ENCODE measurements at places on chromosomes 6 and 20.
A peak's percentile ranks its signal among the peaks of the same experiment; 100 is the strongest.

DNA sequence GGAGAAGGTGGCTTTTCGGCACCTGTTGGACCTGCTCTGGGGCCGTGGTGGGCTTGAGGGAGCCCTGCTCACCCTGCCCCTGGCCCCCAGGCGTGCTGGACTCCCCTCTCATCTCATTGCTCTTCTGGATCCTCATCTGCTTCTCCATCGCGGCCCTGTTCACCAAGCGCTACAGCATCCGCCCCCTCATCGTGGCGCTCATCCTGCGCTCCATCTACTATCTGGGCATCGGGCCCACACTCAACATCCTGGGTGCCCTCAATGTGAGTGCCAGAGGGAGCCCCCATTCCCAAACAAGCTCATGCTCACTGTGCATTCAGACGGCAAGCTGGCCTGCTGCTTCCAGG is 22.4 kb downstream of the UQCC2 start:
- no peak for DNase-seq

- DNase-seq: peak; percentile 84
Observed at GRCh38 chr6:151387175-151387970, 4.0 kb downstream of the ZBTB2 start.

DNA sequence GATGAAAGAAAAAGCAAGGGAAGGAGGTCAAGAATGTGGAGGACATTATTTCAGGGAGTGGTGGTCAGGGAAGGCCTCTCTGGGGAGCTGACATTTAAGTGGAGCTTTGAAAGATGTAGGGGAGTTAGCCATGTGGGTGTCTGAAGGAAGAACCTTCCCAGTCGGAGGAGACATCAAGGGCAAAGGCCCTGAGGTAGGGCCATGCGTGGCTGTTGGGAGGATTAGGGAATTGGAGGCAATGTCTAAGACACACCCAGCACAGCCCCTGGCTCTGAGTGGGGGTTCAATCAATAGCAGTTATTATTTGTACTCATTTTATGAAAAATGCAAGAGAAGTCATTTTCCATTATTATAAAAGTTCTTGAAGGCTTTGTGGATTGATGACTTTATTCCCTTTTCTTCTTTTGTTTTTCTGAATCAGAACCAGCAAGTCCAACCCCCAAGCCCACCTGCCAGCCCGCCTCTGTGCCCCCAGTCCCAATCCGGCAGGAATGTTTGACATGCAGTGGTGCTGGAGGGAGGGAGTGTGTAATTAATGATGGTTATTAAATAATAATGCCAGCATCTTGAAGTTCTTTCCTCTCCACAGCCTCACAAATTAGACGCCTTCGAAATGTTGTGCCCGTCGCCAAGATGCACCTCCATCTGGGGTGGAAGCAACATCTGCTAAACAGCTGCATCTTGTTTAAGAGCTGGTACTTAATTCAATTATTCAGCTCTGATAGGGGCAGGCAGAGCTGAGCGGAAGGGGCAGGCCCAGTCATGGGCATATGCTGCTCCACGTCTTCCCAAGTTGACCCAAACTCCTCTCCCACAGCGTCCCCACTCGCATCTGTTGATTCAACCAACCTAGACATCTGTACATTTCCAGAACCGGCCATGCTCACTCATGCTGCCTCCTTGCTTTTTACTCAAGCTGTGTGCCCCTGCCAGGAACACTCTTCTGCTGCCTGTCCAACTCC is 81.3 kb upstream of the SIRPA start:
- DNase-seq: no peak

DNA sequence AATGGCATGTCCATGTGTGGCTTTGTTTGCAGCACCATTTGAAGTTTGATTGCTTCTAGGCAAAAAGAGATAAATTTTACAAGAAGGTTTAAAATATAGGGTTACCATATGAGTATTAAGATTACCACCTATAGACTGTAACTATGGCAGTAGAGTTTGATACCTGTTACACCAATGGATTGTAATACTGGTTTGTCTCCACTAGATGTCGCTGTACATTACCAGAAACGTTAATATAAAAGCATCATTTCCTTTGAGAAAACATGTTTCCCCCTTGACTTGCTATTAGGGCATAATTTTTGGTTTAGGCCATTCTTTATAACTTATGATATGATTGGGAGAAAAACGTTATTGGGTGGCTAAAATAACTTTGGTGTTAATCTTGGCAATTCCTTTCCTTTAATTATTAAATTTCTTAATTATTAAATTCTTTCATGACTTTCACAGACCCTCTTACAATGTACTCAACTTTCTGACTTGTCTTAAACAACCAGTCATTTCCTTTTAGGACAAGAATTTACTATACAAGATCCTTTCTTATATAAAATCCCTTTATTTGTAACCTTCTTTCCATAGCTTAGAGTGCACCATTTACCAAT is 42.8 kb downstream of the HLA-DPB1 start:
- peak; percentile 69 for DNase-seq

DNA sequence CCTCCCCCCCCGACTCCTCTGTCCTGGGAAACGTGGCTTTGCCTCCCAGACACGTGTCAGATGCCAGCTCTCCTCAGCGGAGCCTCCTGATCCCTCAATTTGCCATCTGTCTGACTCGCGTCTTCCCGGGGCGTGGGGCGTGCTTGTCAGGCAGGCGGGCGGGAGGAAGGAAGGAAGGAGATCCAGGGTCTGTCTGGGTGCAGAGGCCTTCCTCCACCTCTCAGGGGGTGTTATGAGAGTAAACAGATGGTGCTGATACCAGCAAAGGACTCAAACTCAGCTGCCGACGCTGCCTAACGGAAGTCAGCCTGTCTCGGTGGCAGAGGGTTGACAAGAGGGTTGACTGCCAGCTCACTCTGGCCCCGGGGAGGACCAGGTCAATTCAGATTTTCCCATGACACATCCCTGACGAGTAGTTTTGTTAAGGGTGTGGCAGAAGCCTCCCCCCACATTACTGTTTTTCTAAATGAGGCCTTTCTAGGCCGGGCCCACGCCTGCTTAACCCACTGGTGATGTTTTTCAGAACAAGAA is 17.0 kb downstream of the UQCC2 start:
- peak; percentile 24 for DNase-seq

DNA sequence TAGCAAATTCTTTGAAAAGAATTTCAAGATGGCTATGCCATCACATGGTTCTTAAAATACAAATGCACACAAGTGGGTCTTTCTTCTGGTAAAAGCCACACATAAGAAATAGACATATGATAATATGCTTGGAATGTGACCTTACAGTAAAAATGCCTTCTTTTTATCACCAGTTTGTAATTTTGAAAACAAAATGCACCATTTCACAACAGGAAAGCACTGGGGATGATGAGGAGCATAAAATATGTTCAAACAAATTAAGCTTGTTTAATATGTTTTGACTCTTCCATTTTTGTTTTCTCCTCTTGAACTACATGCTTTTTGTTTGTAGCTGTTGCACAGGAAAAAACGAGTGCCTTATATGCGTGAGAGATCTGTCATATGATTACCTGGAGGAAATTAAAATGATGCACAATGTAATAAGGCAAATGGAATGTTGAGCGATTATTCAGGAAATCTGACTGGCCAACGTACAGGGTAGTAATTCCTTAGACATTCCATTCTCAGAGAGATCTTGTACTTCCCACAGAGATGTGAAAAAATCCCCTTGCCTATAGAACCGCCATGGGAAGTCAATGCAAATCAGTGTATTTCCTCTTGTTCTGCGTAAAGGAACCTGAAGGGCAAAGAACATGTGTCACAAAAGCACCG is 911.6 kb downstream of the TFAP2A start:
- peak; percentile 96 for DNase-seq

- DNase-seq: peak; percentile 45
Observed at GRCh38 chr6:133899556-133899955, 10.6 kb downstream of the TCF21 start.

DNA sequence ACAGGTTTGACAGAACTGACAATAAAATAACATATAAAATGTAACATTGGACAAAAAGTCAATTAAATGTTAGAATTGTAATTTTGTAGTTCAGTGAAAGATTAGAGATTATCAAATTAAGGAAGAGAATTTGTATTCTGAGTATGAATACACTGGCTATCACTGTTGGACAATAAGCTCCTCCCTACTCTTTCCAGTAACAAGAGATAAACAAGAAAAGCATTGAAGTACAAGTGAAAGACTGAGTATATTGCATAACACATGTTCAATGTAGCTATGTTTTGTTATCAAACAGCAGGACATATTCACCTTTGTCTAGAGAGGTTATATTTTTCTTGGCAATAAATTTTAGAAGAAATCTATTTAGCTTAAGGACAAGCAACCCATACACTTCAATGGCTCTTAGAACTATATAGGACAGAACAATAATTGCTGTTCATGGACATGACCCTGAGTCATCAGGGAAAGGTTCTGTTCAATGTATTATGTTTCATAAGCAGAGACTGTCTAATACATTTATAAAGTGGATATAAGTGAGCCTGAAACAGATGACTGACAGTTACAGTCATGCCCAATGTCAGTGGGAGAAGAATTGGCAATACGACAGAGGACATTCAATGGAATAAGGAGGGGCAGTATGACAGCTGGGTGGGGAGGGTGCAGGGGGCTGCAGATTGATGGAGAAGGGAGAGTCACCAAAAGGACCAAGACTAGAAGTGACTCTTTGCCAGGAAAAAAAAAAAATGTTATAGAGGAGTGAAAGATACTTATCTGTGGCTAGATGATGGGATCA is 520.4 kb downstream of the FRK start:
- DNase-seq: no peak

DNA sequence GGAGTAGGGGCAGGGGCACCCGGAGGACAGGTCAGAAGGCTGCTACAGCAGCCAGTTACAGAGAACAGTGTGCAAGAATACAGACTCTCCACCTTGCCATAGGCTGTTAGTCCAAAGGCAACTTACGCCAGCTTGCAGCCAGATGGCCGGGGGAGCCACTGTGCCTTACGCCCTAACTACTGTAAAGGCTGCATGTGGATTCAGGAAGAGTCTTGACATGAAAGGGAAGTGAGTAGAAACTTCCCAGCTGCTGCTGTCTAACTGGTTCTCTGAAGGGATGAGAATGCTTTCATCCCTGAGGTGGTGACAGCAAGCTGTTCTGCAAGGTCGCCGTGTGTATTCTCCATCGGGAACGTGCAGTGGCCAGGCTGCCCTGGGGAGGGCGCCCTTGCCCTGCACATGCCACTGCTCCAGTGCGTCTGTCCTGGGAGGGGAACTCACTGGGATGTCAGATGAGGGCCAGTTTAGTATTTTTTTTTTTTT is 46.1 kb downstream of the LYRM4 start:
- peak; percentile 93 for DNase-seq

DNA sequence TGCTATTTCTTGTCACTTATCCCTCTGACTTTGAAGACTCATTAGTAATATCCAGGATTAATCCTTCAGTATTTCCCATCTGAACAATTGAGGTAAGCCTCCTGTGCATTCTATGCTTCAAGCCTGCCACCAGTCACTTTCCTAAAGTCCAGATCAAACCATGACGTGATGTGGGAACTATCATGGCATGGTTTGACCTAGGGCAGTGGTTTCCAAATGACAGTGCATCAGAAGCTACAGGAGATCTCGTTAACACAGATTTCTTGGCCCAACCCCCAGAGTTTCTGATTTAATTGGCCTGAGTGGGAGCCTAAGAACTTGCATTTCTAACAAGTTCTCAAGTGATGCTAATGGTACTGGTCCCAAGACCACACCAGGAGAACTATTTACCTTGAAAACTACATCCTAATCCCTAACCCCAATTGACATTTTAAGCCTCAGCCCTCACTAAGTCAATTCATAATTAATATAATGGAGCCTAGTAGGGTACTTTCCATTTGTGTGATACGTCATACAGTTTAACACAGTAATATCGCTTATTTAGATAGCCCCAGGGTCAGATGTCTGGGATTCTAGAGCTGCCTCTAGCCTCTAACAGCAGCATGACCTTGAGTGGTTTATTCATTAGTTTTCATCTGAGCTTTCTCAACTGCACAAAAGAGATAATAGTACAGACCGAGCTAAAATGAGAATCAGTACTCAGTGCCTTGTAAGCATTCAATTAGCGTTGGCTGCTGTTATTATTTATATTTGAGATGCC is 907.6 kb downstream of the TFAP2A start:
- no peak for DNase-seq

DNA sequence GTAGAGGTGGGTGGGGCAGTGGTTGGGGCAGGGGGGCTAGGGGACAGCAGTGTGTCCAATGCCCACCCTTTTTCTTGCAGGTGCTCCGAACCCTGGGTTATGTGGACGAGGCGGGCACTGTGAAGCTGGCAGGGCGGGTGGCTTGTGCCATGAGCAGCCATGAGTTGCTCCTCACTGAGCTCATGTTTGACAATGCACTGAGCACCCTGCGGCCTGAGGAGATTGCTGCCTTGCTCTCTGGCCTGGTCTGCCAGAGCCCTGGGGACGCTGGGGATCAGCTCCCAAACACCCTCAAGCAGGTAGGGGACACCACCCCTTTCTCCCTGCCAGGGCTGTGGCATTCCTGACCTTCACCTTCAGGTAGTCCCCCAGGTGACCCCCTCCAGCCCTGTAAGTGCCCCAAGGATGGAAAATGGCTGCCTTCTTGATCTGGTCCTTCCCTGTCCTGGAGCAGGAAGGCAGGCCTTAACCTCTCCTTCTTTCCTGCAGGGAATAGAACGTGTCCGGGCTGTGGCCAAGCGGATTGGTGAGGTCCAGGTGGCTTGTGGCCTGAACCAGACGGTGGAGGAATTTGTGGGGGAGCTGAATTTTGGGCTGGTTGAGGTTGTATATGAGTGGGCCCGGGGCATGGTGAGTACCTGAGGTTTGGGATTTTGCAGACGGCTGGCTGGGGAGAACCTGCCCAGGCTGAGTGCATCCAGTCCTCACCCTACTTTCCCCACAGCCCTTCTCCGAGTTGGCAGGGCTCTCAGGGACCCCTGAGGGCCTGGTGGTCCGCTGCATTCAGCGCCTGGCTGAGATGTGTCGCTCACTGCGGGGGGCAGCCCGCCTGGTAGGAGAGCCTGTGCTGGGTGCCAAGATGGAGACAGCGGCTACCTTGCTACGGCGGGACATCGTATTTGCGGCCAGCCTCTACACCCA is 2.9 kb downstream of the DXO start:
- DNase-seq: no peak

GRCh38 chr20:42267793-42268384 is 649.7 kb upstream of the CHD6 start:
- DNase-seq: no peak

DNA sequence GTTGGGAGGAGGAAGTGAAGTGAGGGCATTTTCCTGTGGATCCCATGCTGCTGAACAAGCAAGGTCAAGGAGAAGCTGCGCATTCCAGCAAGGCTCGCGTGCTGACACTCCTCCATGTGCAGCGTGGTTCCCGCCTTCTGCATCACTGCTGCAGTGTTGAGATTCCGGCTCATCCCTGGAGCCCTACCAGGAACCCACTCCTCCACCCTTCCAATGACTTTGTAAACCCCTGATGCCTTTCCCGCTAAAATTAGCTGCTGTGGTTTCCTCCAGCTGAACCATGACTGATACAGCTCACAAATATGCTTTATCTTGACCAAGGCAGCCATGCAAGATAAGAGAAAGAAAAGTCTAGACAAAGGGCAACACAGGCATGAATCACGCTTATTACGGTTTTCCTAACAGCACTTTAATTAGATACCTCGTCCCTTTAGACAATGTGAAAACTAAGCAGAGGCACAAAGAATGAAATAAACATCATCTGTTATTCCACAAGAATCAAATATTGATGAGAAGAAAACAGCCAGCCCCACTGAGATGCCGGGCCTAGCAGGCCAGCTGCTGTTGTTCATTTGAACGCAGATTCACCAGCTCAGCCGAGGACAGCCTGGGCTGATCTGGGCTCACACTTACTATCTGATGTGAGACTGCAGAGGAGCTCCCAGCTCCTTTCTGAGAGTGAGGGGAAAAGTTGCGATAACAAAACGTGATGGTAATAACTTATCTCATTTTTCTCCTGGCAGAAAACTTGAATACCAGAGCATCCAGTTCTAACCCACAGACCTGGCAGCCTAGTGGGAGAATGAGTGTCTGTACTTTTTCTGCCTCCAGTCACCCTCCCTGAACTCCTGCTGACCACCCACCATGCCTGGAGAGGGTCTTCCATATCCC is 14.2 kb upstream of the BNIP5 start:
- DNase-seq: peak; percentile 94
